ENCODE measurements at places on chromosomes 3 and 15. TPM values are rescaled to one million over a fixed set of nuclear protein-coding genes. Genes with fewer than 3 reads are reported as not detected.

DNA sequence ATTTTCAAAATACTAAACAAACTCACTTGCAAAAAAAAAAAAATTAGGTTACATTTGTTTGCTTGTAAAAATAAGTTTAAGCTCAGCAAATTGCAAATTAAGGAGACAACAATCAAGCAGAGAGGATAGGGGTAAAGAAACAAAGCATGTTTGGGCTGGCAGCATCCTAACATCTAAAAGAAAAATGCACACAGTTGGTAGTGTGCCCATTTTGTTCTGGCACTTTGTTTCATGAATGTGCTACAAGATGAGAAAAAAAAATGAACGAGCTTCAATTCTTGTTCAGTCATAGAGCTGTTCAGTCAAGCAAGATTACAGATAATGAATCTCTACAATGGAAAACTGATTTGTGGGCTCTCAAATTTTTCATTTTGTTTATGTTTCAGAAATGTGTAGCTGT is 17.7 kb upstream of the ZBBX start:
- DNase-seq, result no peak

STT3B gene
- 102 TPM for total RNA-seq

GRCh38 chr3:177402533-177402932 is 205.3 kb upstream of the TBL1XR1 start:
- no peak for DNase-seq

DNA sequence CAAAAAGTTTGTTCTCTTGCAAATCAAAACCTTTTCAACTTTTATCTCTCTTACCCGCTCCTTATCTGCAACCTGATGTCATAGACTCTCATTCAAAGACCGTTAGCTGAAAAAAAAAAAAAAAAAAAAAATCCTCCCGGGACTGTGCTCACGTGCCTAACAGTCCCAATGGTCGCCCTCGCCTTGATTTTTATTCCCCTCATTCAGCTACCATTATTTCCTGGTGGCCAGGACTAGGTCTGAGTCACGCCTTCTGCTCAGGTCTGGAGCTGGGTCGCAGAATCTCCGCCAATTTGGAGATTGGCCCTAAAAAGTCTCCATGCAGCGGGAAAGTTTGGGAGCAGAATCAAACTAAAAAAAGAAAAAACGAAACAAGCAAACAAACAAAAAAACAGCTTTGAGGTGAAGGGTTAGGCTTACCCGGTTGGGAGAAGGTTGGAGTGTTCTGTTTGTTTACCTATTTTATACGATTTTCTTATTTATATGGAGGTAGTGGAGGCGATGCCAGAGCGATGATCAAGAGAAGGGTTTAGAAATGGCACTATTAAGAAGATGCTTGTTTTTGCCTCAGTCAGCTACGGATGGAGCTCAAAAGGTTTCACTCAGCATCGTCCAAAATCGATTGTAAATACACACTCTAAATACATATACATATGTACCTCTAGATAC is 51.1 kb downstream of the ZIC4 start:
- DNase-seq, result no peak

DNA sequence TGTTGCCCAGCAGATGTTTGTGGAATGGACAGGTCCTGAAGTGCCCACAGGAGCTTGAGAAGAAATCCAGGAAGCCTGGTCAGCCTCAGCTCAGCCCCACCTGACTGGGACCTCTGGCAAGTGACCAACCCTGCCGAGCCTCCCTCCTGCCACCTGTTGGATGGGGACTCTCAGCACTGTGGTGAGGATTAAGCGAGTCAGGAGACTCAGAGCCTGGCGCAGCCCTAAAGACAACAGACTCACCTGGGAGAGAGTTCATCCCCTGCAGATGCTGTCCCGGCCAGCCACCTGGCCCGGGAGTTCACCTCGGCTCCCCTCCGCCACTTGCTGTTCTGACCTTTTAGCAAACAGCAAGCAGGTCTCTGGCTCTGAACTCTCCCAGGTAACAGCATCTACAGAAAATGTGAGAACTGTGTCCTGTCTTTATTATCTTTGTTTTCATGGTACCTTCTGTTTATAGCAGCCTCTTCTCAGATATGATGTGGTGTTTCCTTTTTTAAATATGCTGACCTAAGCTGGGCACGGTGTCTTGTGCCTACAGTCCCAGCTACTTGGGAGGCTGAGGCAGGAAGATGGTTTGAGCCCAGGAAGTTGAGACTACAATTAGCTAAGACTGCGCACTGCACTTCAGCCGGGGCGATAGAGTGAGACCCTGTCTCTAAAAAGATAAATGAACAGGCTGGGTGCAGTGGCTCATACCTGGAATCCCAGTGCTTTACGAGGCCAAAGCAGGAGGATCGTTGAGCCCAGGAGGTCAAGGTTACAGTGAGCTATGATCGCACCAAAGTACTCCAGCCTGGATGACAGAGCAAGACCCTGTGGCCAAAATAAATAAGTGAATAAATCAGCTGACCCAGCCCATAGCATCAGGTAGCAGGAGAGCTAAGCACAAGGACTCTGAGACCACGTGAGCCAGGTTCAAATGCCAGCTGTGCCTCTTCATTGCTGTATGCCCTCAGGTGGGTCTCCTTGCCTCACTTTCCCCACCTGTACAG is 32.4 kb upstream of the SLC6A6 start:
- peak; percentile 37 for DNase-seq

DNA sequence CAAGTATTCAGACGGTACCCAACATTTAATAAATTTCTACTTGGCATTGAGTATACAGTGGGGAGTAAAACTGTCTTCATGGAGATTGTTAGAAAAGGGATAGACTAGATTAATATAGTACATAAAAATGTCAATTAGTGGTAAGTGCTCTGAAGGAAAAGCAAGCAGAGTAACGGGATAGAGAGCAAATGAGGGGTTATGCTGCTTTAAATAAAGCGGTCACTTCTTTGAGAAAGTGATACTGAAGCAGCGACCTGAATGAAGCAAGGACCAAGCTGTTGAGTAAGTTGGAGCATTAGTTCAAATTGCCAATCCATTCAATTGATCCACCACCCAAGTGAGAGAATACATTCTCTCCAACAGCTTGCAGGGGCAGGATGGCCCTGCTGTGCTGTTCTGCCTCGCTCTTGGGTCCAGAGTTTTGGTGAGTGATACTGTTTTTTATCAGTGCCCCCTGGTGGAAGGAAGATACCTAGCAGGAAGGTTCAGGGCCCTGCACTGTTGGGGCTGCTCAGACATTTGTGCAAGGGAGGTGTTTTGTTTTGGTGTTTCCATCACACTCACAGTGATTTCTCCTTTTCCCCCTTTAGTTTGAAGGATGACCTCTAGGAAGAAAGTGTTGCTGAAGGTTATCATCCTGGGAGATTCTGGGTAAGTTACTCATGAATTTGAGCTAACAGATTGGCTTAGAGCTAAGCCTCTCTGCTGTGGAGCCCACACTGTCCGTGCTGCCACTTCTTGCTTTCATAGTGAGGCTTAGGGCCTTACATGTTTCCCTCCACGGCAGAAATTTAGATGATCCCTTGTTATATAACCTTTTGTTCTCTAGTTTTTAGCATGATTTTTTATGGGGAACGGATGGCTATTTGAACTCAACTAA is 69.0 kb downstream of the RAB7A start:
- peak; percentile 61 for DNase-seq

DNA sequence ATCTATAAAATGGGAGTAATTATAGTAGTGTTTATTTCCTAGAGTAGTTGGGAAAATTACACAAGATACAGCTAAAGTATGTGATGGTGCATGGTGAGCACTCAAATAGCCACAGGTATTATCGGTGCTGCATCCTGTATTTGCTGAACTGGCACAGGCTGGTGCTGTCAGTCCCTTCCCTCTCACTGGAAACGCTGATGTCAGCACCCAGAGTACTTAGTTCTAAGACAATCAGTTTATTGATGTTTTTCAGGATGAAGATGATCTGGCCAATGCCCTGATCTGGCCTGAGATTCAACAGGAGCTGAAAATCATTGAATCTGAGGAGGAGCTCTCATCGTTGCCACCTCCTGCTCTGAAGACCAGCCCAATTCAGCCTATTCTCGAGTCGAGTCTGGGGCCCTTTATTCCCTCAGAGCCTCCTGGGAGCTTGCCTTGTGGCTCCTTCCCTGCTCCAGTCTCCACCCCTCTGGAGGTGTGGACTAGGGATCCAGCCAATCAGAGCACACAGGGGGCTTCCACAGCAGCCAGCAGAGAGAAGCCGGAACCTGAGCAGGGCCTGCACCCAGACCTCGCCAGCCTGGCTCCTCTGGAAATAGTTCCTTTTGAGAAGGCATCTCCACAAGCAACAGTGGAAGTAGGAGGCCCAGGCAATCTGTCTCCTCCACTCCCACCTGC is 49.7 kb downstream of the TMEM39A start:
- DNase-seq, result no peak

DNA sequence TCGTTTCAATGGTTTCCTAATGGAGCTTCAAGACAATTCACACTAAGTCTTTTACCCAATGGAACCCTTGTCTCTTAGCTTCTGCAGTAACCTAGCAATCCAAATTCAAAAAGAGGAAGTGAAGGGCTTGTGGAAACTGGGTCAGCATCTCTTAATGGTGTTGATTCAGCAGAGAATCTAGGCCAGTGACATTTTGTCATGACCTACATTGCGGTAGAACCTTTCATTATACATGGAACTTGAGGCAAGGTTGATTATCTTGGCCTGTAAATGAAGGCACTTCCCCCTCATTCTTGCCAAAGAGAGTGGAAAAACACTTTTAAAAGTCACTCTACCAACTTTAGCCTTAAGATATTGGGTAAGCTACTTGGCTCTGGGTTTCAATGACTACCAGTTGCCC is 42.8 kb downstream of the C2CD4B start:
- DNase-seq, result no peak

CNTN4 gene
- total RNA-seq, result 3.3 TPM
